Stimulated activated CD4-positive, alpha-beta T cell treated with anti-CD3 and anti-CD28 coated beads, Interleukin-1b, Interleukin-23, amount 100 ng/mL, for 48 hours (primary cell): ENCODE measurements at places on chromosomes 1 and 21.

DNA sequence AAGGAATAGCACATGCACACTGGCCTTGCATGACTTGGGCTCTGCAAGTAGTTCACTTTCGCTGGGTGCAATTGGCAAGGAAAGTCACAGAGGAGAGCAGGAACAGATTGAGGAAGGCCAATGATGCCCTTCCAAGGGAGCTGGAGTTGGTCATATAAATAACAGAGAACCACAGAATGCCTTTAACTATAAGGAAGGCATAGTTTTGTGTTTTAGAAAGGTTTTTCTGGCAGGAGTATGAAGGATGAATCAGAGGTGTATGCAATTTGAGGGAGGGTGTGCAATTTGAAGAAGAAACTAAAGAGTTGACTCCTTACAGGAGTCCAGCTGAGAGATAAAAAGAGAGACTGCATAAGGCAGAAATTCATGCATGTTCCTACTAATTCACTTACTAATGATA is 112.1 kb downstream of the PHTF1 start:
- no peak for DNase-seq

DNA sequence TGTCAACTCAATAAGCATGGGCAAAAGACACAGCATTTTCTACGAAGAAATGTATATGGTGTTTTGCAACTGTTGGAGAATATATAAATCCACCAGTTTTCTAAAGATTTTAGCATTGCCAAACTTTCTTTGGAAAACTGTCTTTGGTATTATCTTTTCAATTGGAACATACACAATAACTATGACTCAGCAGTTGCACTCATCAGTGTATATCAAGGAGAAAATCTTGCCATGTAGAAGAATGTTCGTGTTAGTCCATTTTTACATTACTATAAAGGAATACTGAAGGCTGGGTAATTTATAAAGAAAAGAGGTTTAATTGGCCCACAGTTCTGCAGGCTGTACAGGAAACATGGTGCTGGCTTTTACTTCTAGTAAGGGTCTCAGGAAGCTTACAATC is 41.1 kb downstream of the PRKAA2 start:
- no peak for DNase-seq

DNA sequence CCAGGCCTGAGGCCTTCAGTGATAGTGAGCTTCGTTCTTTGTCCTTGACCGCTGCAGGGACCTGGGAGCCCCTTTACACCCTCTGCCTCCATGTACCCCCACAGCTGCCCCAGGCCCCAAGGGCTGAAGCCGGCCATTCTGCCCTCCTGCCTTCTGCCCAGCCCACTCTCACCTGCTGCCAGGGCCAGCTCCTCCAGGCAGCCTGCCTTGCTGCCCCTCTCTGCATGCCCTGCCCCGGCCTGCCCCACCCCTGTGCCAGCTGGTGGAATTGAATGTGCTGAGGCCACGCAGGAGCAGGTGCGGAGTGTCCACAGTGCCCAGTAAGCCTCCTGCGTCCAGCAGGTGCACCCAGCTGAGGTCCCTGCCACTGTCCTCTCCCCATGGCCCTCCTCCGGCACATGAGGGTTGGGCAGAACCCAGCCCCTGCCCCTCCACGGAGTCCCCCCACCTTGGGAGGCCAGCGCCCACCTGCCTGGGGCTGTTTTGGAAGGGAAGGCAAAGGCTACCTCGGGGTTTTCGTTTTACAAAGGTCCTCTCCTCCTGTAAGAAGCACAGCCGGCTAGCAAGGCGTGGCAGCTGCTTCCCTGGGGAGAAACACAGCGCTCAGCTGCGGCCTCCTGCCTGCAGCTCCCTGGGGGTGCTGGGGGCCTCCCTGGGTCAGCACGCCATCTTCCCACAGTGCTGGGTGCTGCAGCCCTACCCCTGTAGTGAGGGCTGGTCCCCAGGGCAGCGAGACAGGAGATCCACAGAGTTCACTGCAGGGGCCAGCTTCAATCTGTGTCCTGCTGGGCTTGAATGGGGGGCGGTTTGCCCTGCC is 21.0 kb downstream of the MMEL1 start:
- DNase-seq = no peak

DNA sequence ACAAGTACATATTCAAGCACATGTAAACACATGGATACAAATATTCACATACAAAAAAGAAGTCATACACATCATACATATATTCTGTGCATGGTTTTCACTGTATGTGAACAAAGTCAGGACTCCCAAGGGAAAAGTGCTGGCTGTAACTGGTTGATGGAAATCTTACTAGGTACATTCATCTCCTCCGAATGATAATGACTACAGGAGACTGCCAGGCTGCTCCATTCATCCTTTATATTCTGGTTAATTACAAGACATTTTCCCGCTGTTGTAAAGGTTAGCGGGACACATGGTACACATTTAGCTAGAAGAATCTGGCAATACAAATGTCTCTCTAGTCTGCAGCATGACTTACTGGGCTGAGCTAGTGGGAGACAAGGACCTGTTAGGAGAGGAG is 26.2 kb upstream of the HMGB4 start:
- DNase-seq = no peak

- no peak for DNase-seq
Measured at GRCh38 chr1:189405419-189405818, 1072.2 kb downstream of the BRINP3 start.
